ENCODE measurements at places on chromosomes 2 and 18. TPM values are rescaled to one million over a fixed set of nuclear protein-coding genes. Genes with fewer than 3 reads are reported as not detected.

FAM237A gene
- total RNA-seq: not detected

RESP18 gene
- total RNA-seq: not detected

C2orf81 gene
- 2.1 TPM for total RNA-seq

DNA sequence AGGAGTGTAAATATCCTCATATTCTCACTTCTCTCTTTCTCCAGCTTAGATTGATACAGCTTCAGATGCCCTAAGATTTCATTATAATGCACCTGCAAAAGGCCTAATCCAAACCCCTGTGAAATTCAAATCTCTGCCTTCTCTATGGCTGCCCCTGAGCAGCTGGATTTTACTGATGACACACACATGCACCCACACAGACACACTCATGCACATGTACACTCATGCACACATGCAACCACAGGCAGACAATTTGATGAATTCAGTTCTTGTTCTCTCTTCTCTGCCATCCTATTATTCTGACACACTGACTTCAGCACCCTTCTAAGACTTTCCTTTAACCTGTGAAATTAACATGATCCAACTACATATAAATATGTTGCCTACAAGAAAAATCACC is 563.2 kb downstream of the RNF144A start:
- DNase-seq: no peak

DNA sequence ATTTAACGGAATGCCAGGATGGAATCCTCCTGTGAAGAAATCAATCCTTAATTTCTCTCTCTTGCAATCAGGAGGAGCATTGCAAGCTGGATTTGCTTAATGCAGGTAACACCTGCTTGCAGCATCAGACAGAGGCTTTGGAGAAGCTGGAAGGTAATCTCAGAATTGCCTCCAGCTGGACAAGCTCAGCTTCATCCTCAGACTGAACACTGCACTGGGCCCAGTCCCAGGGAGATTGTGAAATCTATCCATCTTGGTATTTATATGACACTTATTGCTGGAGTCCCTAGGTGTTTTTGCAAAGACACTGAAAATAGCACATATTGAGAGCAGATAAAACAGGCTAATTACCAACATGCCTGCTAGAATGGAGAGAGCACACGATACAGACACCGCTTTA is 179.4 kb upstream of the SESTD1 start:
- DNase-seq: no peak

DNA sequence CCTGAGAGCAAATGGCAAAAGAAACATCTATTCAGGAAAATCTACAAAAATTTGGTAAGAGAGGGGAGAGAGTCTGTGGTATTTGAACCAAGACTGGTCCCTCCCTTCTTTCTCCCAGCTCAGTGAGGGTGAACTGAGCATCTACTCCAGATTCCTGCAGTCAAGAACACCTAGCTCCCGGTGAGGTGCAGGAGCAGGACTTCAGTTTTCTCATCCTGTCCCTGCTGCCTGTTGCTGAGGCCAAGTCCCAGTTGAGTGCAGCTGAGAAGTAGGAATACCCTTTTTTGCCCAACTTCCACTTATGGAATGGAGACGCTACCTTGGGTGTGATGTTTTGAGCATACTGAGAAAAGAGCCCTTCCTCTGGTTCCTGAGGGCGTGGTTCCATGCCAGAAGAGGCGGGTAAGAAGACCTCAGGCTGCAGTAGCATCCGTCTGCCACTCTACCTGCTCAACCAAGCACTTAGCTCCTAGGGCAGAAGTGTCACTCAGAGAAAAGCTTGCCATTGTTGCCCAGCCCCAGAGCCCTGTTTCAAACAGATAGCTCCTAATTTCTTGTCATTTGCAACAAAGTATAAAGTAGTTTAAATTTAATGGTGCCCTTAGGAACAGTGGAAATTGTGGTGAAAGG is 112.9 kb downstream of the SOS1 start:
- no peak for DNase-seq

- DNase-seq: no peak
Measured at GRCh38 chr2:3738454-3738853, 35.1 kb downstream of the DCDC2C start.

GRCh38 chr2:101041413-101041812 is 39.3 kb downstream of the RPL31 start:
- no peak for DNase-seq

- no peak for DNase-seq
Measured at GRCh38 chr2:146228466-146229058, 1616.3 kb upstream of the ACVR2A start.

DNA sequence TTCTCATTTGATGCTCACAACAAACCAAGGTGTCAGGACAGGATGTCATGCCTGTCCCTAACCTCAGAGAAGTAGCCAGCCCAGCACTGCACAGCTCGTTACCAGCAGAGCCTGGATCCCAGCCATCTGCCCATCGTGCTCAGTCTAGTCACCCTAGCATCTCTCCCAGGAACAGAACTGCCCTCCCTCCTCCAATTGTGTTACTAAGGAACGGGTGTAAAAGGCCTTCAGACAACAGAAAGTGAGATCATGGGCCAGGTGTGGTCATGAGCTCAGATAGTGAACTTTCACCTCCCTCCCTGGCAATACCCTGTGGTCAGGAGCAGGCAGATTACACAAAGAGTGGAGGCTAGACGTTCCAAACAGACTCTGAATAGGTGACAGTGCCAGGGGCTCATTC is 111.8 kb upstream of the PPP1CB start:
- DNase-seq: peak; percentile 62

All from uterus (tissue), 4 donors.